Suppressor macrophage treated with lipopolysaccharide for 1 hour (primary cell): ENCODE measurements at places on chromosomes 13 and 19.
A peak's percentile ranks its signal among the peaks of the same experiment; 100 is the strongest.

DNA sequence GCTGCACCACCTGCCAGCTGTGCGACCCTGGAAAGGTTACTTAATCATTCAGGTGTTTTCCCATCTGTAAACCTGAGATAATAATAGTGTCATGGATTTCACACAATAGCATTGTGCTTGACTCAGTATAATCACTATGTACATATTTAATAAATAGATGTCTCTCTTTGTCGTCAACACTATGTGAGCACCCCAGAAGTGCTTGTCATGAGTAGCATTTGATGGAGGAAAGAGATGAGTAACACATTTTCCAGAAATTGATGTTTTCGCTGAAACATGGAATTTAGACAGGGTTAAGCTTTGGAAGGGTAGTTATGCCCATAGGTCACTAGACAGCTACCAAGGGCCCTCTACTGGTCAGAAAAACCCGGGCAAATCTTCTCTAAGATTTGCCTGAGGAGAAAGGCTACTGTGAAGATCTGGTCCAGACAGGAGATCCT, 9.5 kb upstream of the MBNL2 start:
- peak; percentile 31 for DNase-seq

DNA sequence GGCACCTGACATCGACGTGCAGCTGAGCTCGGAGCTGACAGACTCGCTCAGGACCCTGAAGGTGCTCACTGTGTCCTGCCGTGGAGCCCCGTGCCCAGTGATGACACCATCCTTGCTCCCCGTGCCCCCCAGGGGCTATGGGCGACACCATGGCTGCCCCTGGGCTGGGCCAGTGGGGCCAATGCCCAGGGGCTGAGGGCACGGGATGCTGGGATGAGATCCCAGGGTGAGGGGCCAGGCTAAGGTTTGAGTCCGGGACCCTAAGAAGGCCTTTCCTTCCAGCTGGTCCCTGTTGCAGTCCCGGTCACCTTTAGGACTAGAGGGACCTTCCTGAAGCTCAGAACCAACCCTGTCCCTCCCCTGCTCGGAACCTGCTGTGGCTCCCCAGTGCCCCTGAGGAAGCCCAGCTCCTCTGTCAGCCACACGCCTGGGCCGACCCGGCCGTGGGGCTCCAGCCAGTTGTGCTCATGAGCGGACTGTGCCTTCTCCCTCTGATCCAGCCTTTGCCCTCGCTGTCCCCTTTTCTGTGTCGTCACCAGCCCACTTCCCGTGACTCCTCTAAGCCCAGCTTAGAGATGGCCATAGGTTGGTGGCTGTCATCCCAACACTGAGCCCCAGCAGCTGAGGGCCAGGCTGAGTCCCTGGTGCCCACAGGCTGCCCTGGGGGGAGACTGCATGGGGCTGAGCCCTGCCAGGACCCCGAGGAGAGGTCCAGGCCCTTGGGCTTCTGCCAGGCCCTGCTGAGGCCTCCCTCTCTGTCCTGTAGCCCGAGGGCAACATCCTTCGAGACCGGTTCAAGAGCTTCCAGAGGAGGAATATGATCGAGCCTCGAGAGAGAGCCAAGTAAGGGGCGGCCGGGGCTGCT, 10.6 kb downstream of the NOP53 start:
- DNase-seq = no peak

DNA sequence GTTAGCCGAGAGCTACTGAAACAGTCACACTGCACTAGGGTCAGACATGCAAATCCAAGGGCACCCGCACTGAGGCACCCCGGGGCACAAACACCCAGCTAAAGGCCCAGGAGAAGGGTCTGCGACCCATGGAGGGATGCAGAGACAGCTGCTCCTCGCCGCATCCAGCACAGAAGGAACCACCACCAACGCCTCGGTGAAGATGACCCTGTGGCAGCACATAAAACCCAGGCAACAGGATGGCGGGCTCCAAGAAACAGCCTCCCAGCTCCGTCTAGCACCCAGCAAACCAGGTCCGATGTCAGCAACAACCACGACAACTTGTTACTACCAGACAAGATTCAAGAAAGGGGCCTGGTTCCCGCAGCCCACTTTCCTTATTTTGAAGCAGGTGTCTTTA, 82.1 kb downstream of the STK24 start:
- no peak for DNase-seq

- no peak for DNase-seq
These were observed 49.7 kb downstream of the CRTC1 start for GRCh38 chr19:18733196-18733647.

DNA sequence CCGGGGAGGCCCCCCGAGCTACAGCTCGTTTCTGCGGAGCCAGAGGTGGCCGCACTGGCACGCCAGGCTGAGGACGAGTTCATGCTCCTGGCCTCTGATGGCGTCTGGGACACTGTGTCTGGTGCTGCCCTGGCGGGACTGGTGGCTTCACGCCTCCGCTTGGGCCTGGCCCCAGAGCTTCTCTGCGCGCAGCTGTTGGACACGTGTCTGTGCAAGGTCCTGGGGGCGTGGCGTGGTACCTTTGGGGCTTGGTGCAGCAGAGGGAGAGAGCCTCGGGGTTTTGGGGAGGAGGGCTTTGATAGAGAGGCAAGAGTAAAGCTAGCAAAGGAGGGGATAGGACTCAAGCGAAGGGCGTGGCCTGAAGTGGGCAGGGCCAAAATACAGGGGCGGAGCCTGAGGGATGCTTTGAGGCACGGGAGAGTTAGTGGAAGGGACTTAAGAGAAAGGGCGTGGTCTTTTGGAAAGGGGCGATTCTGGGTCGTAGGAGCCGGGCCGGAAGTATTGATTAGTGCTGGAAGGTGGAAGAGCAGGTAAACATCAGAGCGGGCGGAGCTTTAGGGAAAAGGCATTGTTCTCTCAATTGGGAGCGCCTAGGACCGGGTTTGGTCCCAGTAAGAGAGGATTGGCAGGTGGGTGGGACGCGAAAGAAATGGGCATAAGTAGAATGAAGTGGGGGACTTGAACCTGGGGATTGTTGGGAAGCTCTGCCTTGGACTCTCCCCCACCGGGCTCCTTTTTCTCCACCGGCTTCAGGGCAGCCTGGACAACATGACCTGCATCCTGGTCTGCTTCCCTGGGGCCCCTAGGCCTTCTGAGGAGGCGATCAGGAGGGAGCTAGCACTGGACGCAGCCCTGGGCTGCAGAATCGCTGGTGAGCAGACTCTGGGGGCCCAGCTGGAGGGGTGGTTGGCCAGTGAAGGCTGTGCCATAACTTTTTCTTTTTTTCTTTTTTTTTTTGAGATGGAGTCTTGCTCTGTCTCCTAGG, 1.2 kb downstream of the PPM1N start:
- DNase-seq = peak; percentile 67

DNA sequence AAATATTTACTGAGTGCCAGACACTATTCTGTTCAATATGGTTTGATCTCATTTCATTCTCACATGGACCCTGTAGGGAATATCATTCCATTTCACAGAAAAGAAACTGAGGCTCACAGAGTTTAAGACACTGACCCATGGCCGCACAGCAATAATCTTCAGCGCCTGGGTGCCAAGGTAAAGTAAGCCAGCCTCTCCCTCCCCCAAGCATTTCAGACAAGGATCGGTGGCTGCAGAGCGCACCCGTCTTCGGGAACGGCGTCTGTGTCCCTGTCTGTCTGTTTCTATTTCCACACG, 4.3 kb upstream of the PDE4A start:
- DNase-seq = no peak

DNA sequence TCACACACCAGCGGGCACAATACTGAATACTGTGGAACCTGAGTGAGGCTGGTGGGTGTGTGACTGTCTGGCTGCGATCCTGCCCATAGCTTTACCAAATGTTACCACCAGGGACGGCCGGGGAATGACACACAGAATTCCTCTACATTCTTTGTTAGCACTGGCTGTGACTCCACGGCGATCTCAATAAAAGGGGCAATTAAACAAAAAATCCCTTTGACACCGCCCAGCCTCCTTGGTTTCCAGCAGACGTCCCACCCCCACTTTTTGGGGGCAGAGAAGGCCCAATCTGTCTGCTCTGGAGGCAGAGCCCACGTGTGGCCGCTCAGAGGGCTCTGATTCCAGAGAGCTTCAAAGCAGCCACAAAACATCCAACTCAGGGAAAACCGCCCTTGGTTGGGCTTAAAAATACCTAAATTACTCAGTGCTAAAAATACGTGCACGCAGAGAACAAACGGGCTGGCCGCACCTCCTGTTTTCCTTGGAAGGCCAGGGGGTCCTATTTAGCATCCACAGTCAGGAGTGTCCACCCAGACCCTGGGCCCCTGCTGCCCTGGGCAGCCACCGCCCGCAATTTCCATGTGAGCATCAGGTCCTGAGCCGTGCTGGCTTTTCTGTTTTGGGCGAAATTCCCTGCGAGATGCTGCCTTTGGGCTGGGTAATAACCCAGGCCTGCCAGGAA, 47.8 kb downstream of the GADD45B start:
- DNase-seq = no peak

DNA sequence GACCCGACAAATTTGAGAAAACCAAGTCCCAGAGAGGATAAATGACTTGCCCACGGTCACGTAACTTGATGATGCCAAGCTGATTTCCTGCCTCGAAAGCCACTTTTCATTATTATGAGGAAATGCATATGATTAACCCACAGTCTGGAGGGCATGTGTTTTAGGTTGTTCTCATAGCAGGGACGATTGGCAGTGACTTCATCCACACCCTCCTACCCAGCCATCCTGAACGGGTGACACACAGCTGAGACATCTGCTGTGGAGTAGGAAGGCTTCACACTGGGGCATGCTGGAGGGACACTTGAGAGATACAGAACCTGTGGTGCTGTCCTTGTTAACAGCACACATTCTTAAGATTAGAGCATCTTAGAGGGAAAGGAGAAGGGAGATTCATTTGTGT, 65.4 kb upstream of the WDFY2 start:
- peak; percentile 88 for DNase-seq

DNA sequence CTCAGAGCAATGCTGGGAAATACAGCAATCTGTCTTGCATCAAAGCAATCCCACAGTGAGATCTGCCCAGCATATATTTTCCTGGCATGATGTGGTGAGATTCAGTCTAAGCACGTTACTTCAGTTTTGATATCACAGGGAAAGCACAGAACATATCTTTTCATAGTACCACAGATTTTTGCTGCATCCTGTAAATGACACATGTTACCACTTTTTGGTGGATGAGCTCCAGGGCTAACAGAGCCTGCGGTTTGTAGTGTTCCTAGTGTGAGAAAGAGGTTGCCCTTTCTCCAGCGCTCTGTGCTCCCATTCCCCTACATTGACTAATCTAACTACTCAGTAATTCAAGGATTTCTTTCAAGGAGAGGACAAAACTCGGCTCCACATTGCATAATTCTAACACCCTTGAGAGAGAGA, 409.0 kb downstream of the GPC6 start:
- DNase-seq = no peak

DNA sequence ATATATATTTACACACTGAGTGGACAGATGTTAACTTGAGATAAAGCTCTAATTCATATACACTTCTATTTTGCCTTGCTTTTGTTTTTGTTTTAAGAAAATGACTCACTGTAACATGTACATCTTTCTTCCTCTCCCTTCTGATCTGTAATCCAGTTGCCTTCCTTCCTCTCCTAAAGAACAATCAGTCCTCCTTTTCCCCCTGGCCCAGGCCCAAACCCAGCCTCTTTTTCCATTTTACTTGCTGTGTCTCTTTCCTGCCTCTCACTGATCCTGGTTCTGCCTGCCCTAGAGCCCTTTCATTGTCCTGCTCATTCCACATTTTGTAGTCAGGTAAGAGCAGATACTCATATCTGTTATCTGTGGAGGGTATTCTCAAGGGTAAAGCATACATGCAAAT, 50.8 kb downstream of the ZAR1L start:
- DNase-seq = no peak

DNA sequence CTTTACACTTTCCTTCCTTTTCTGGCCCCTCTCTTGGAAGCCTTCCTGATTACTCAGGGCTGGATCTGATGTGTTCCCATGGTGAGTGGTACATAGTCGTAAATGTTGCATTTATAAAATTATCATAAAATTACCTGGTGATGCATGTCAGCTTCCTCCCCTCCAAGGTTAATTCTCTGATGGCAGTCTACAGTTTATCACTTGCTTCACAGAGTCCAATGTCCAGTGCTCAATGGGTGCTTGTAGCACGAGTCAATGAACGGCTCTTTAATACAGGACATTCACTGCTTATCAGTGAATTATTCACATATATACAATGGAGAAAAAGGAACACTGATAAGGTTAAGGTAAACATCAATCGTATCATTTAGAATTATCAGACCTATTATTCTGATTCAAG, 27.0 kb upstream of the OXGR1 start:
- no peak for DNase-seq

- DNase-seq = no peak
These were observed 118.8 kb downstream of the CDK8 start for GRCh38 chr13:26372747-26373146.

GRCh38 chr19:50414864-50415660, 3.7 kb upstream of the SPIB start:
- DNase-seq = peak; percentile 90

DNA sequence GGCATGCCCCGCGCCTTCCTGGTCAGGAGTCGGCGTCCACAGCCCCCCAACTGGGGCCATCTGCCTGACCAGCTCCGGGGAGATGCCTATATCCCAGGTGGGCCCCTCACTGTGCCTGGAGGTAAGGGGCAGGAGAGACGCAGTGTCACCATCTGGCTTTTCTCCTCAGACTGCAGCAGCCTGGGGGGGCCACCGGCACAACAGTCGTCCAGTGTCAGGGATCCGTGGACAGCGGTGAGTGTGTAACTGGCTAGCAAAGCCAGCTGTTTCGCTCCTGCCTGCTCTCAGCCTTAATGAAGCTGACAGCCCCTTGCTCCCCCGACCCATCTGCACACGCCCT, 227 bp downstream of the OVOL3 start:
- DNase-seq = no peak

DNA sequence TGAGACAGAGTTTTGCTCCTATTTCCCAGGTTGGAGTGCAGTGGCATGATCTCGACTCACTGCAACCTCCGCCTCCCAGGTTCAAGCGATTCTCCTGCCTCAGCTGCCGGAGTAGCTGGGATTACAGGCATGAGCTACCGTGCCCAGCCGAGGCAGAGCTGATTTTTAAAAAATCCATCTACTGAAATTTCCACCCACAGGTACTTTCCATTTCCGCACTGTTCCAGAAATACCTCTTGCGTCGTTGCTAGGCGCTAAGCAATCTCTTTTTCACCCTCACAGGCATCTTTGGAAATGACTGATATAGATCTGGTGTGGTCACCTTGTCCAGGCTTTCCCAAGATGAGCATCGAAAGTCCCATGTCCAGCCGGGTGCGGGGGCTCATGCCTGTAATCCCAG, 9.4 kb downstream of the TMEM38A start:
- no peak for DNase-seq

DNA sequence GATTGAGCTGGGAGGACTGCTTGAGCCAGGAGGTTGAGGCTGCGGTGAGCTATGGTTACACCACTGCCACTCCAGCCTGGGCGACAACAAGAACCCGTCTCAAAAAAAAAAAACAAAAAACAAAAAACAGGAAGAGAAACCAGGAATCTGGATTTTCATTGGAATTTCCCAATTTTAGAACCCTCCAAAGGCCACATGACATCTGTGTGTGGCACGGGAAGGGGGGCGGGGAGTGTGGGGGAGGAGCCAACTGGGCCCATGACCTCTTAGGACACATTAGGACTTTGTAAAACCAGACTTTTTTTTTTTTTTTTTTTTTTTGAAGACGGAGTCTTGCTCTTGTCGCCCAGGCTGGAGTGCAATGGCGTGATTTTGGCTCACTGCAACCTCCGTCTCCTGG, 21.2 kb upstream of the MYDGF start:
- peak; percentile 96 for DNase-seq

- DNase-seq = no peak
These were observed 4.3 kb upstream of the NAXD start for GRCh38 chr13:110610955-110611595.
